ENCODE measurements at places on chromosomes 4 and X. TPM values are rescaled to one million over a fixed set of nuclear protein-coding genes. Genes with fewer than 3 reads are reported as not detected.

DNA sequence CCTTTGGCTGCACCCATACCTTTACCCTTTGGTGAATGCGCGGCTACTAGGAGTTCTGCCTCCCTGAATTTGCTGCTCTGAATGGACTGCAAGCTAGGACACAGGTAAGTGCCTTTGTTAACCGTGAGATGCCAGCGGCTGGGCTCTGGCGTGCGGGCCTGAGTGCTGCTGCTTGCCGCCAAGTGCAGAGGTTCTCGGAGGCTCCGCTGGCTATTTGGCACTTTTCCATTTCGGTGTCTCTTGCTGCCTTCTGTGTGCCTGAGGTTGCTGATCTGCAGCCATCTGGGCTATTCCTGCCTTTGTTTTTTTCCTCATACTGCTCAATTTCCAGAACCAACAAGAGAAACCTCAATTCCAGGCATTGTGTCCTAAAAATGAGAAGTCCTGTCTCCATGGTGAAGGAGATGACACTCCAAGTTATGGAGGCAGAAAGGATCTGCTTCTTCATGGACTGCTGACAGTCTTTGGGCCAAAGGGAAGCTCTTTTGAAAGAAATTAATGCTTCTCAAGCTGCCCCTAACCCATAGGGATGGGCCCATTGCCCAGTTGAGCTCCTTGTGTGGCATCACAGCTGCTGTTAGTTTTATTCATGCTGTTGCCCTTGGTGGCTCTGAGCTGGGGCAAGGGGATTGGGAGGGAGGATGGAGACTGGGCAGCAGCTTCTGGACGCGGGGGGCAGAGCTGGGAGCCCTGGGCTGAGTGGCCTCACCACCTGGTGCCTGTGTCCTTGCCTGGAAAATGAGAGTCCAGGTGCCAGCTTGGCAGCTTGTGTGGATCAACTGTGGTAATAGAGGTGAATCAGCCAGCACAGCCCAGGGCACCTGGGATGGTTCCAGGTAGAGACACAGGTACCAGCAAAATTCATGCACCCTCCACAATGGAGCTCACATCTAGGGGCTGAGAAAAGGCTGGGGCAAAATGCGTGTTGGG lies 3.8 kb upstream of the TBC1D14 start:
- H3K27ac ChIP-seq = no peak overlapping the region
- H3K27me3 ChIP-seq = peaks cover 26% of the 10 kb centered on the region
- peaks cover 39% of the 10 kb centered on the region for H3K4me1 ChIP-seq
- no peak overlapping the region for H3K4me3 ChIP-seq

C1QTNF7 gene
- 2.8 TPM for total RNA-seq

DNA sequence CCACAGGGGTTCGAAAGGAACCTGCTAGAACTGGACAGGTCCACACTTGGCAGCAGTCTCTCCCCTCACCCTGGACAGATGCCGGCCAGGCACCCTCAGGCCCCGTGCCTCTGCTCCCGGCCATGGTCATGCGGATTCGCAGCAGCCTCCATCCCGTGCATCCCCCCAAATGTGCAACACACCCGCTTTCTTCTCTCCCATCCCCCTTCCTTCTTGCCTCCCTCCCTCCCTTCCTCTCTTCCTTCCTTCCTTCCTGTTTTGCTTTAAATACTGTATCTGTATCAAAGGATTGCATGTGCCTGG lies 35.0 kb upstream of the HMX1 start:
- H3K27me3 ChIP-seq = peaks cover 27% of the 10 kb centered on the region
- no peak overlapping the region for H3K27ac ChIP-seq
- no peak overlapping the region for H3K4me3 ChIP-seq
- no peak for DNase-seq
- no peaks in the 10 kb centered on the region for H3K4me1 ChIP-seq

DNA sequence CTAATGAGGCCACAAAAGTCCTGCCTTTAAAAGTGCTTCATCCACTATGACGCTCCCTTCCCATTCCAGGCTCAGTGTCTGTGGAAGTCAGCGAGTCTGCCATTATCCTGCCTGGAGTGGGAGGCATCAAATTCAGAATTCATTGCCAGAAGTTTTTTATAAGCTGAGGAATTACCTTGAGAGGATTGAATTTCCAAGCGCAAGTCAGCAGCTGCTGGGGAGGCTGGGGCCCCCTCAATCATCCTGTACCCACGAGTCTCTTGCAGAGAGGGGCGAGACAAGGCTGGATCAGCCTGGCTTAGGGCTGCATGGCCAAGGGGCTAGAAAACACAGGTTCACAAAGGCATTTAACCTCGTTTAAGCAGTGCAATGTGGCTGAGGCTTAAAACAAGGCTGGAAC lies 170.5 kb upstream of the NOCT start:
- peaks cover 15% of the 10 kb centered on the region for H3K4me1 ChIP-seq
- no peaks in the 10 kb centered on the region for H3K27me3 ChIP-seq

DNA sequence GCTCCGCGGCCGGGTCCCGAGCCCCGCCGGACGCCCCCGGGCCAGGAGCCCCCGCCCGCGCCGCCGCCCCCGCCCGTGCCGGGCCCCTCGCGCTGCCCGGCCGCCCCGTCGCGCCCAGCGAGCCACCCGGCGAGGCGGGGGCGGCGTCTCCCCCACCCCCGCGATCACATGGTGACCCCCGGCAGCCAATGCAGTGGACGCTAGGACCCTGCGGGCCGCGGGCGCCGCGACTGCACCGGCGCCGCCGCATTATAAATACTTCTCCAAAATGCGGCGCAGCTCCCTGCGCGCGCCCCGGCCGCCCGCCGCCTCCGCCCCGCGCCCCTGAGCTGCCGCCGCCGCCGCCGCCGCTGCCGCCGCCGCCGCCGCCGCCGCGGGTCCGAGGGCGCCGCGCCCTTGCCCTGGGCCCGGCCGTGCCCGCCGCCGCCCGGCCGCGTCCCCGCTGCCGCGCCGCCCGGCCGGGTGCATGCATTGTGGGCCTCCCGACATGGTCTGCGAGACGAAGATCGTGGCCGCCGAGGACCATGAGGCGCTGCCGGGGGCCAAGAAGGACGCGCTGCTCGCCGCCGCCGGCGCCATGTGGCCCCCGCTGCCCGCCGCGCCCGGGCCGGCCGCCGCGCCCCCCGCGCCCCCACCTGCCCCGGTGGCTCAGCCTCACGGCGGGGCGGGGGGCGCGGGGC lies at the start of gene NAT8L:
Gene NAT8L (plus strand): TSS at position 282 of the 680 bp plus-strand sequence. CDS start 185 bp downstream, at position 467.
- H3K4me1 ChIP-seq = peaks cover 6% of the 10 kb centered on the region
- H3K27me3 ChIP-seq = peaks cover 63% of the 10 kb centered on the region
- H3K4me3 ChIP-seq = peak within 1 kb of the TSS; percentile 17
- H3K27ac ChIP-seq = no peak within 1 kb of the TSS
- no peaks in the 10 kb centered on the region for H3K36me3 ChIP-seq

GRCh38 chrX:29858714-29859113 lies 356.6 kb upstream of the MAGEB2 start:
- H3K27me3 ChIP-seq = no peaks in the 10 kb centered on the region
- no peaks in the 10 kb centered on the region for H3K4me1 ChIP-seq
- no peak overlapping the region for H3K4me3 ChIP-seq
- H3K27ac ChIP-seq = no peak overlapping the region
- no peaks in the 10 kb centered on the region for H3K36me3 ChIP-seq
- DNase-seq = no peak

- no peak overlapping the region for H3K4me3 ChIP-seq
- H3K4me1 ChIP-seq = no peaks in the 10 kb centered on the region
- no peak for DNase-seq
- no peaks in the 10 kb centered on the region for H3K27me3 ChIP-seq
- H3K36me3 ChIP-seq = no peaks in the 10 kb centered on the region
Observed at GRCh38 chr4:28827866-28828265, 1892.3 kb upstream of the PCDH7 start.

GLRA2 gene
- total RNA-seq = 0.09 TPM

GRCh38 chr4:108820492-108821350 lies 57.9 kb upstream of the ETNPPL start:
- DNase-seq = no peak
- H3K4me3 ChIP-seq = no peak overlapping the region
- H3K4me1 ChIP-seq = no peaks in the 10 kb centered on the region
- no peak overlapping the region for H3K27ac ChIP-seq

DNA sequence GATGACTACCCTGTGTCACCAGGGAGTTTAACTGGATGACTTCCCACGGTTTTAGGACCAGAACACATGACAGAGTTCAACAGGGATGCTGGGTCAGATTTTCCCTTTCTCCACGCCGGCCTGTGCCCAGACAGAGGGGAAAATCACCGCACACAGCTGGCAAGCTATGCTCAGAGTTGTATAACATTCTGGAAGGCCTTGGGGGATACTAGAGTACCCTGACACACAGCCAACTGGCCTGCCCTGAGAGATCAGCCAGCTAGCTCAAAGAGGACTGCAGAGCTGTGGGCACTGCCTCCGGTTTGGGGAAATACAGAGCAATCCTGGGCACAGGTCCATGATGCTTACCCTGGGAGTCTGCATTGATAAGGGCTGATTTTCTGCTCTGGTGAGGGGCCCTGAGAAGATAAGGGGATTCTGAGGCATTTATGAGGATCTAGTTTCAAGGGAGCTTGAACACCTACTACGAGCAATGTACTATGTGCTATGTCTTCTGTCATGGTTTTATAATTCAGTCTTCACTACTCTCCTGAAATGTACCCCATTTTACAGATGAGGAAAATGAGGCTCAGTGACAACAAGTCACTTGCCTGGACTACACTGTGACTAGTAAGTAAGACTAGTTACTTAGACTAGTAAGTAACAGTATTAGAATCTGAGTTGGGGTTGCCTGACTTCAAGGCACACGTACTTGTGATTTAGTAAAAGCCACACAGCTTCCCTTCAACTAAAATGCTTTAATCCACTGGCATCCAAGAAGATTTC lies 14.7 kb downstream of the C4orf54 start:
- H3K4me1 ChIP-seq = peaks cover 14% of the 10 kb centered on the region
- DNase-seq = peak; percentile 92
- H3K27ac ChIP-seq = peak overlapping the region; percentile 47
- no peaks in the 10 kb centered on the region for H3K27me3 ChIP-seq

DNA sequence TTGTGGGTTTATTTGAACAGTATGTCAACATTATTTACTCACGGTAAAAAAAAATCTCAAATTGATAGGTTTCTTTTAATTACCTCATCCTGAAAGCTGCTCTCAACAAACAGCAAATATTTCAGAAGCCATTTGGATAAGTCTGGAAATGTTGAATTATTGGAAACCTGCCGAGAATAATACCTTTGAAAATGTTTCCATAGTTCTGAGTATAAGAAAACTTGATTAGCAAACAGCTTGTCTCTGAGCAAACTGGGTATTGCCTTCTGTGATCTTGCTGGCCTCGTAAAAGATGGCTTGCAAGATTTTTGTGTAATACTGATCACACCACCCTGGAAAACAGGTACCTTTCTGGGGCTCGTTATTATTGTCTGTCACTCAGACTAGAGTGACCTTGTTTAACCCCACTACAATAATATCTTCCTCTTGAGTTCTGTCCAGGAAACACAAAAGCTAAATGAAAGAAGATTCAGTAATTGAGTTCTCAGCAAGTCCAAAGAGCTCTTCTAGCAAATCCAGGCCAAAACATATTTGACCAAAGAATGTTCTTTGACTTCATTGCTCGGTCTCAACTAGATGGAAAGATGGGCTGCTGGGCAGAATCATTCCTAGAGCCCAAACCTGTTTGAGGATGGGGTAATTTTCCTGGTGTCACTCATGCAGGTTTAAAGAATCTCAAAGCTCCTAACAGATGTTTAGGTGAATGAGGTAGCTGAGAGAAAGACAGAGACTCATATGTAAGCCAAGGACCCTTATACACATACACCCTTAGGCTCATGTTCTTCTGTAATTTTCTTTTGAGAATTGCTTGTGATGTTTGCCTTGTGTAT lies 255.6 kb upstream of the JADE1 start:
- no peaks in the 10 kb centered on the region for H3K36me3 ChIP-seq
- peak overlapping the region; percentile 95 for H3K27ac ChIP-seq
- DNase-seq = no peak
- no peaks in the 10 kb centered on the region for H3K27me3 ChIP-seq
- peak overlapping the region; percentile 57 for H3K4me3 ChIP-seq
- peaks cover 11% of the 10 kb centered on the region for H3K4me1 ChIP-seq

SPANXA2 gene
- not detected for total RNA-seq
